Lung (tissue), 17 donors: ENCODE measurements at places on chromosomes 1 and 21.

DNA sequence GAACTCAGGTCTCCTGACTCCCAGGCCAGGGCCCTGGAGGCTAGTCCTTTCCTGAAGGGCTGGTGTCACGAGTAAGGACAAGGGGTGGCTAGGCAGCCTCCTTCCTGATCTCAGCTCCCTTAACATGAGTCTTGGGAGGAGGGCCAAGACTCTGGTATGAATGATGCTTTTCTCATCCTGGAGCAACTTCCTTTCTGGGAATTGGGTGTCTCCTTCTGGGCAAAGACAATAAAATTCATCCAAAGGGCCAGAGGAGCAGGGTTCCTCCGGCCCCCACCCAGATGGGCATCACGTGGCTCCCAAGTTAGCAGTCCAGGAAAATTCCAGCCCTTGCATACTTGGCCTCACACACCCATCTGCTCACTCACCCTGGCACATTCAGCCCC, at the start of gene FAM167B:
TSS of gene FAM167B (plus strand) at position 335 of the 386 bp plus-strand sequence. CDS start 200 bp downstream, outside the sequence.
- peak; percentile 40 for DNase-seq

DNA sequence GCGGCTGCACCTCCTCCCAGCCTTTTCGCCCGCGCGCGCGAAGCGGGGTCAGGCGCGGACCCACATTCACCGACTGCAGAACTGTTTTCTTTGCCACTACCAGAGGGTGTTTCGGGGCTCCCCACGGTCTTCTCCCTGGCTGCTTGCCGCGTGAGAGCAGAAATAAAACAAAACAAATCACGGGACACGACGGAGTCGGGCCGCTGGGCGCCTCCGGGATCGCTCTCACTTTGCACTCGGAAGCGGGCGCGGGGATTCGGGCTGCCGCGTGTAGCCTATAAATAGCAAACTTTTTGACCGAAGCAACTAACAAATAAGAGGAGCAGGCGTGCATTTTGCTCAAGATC, 412.3 kb upstream of the ESRRG start:
- peak; percentile 48 for DNase-seq

GRCh38 chr1:204925701-204926100, 55.0 kb downstream of the NFASC start:
- DNase-seq: no peak

DNA sequence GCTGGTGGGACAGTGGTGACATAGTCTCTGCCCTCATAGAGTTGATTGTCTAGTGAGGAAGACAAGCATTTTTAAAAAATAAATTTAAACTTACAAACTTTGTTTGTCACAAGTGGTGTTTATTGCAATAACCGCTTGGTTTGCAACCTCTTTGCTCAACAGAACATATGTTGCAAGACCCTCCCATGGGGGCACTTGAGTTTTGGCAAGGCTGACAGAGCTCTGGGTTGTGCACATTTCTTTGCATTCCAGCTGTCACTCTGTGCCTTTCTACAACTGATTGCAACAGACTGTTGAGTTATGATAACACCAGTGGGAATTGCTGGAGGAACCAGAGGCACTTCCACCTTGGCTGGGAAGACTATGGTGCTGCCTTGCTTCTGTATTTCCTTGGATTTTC, 58.4 kb downstream of the LAMC2 start:
- peak; percentile 68 for DNase-seq

DNA sequence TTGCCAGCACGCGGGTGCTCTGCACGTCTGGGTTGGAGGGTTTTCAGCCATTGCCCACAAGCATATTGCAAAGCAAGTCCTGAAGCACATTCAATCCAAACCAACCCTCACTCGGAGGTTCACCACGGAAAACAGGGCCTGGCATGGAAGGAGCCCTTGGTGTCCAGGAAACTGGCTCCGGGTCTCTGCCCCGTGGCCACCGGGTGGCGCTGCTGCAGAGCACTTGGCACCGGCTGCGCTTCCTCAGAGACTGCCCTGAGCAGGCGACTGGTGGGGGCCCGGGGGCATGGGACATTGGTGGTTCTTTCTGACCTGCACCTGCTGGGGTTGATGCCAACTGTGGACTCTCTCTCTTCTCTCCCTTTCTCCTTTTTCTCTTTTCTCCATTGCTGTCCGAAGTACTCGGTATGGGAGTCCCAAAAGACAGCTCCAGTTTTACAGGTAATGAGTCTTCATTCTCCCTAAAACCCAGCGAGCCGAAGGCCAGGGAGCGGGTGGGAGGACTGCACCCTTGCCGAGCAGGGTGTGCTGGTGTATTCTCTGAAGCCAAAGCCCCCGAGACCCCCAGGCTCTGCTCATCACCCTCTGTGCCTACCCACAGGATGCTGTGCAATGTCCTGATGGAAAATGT, 4.1 kb upstream of the KCNAB2 start:
- DNase-seq: no peak

- DNase-seq: no peak
Measured at GRCh38 chr1:6162773-6163172, 17.3 kb downstream of the CHD5 start.

DNA sequence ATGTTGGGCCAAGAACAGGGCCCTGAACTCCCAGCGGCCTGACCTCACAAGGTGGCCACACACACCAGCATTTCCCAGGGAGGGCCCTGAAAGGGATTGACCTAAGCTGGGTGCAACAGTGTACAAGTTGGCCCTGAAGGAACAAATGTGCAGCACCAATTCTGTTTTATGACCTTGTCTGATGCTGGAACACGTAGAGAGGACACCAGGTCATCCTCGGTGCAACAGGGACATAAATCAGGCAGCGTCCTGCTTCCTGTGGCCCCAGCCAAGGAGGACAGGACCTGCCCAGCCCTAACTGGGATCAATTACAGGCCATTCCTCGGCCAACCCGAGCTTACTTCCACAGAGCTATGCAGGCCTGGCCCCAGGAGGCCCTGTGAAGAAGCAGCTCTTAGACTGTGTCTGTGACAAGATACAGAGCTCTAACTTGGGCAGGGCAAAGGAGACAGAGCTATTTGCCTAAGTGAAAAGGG, 12.8 kb upstream of the PHC2 start:
- DNase-seq: peak; percentile 25

DNA sequence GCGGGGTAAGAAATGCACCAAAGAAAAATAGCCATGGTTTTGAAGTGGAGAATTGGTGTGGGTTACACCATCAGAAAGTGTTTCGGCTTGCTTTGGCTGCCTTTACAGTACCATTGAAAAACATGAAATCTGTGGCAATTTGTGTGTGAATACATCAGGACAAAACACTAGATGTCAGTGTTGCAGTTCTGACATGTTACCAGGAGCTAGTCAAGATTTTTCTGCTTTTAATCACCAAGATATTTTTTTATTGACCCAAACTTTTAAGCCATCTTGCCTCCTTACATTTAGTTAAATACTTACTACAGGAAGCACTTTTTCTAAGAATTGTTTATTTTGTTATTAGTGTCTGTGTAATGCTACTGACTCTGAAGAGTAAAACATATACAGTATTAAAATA, 14.3 kb downstream of the RRP15 start:
- DNase-seq: no peak

- no peak for DNase-seq
Measured at GRCh38 chr1:97849345-97850340, 71.2 kb downstream of the DPYD start.

DNA sequence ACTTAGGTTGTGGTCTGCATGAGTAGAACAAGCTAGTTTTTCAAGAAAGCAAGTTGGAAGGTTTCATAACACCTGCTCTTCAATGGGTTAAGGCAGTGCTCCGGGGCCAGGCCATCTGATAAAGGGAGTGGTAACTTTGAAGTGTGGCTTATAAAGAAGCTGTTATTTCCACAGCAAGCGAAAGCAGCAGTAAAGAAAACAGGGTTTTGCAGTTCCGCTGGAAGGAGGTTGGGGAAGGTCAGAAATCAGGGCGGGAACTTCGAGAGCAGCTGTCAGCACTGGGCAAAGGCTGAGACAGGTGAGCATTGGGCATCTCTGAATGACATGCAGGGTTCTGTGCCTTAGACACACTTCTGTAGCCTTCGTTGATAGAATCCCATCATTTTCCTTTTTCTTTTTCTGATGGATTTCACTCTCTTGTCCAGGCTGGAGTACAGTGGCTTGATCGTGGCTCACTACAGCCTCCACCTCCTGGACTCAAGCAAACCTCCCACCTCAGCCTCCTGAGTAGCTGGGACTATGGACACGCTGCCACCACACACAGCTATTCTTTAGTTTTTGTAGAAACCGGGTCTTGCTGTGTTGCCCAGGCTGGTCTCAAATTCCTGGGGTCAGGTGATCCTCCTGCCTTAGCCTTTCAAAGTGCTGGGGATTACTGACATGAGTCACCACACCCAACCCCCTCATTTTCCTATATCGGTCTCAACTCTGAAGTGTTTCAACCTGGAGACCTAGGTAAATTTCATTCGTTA, 20.5 kb downstream of the TMEM51 start:
- DNase-seq: no peak

- peak; percentile 34 for DNase-seq
Measured at GRCh38 chr1:88608139-88608943, 75.7 kb upstream of the PKN2 start.

DNA sequence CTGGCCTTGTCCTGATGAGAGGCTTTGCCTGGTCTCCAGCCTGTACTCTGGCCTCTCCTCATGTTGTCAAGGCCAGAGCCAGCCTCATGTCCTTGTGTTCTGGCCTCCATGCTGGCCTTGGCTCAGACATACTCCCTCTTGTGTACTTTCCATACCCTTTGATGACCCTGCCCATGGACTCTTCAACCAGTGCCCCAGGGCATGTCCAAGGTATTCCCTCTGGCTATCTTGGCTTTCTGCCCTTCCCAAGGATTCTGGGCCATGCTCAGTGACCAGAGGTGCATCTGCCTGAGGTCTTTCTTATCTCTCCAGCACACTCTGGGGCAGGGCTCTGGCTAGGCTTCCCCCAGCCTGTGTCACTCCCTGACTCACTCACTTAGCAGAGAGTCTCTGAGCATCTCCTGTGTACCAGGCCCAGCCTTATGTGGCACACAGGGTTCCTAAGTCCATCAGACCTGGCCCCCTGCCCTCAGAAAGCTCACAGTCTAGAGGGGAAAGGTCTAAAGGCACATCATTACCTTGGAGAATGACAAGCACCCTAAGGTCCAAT, 141.4 kb upstream of the GRIK3 start:
- no peak for DNase-seq

GRCh38 chr1:157856538-157856937, 14.9 kb upstream of the CD5L start:
- DNase-seq: no peak

- peak; percentile 55 for DNase-seq
Measured at GRCh38 chr1:175072099-175072951, 4.7 kb downstream of the TNN start.

DNA sequence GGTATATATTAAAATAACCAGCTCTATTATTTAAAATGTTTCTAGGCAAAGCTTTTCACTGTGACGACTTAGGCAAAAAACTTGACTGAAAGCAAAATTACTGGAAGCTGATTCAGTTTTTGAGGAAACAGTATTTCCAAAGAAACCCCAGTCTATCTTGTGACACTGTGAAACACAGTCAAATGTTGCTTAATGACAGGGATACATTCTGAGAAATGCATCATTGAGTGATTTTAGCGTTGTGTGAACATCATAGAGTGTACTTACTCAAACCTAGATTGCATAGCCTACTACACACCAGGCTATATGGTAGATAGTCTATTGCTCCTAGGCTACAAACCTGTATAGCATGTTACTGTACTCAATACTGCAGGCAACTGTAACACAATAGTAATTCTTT, 116.9 kb upstream of the KCNK1 start:
- no peak for DNase-seq

DNA sequence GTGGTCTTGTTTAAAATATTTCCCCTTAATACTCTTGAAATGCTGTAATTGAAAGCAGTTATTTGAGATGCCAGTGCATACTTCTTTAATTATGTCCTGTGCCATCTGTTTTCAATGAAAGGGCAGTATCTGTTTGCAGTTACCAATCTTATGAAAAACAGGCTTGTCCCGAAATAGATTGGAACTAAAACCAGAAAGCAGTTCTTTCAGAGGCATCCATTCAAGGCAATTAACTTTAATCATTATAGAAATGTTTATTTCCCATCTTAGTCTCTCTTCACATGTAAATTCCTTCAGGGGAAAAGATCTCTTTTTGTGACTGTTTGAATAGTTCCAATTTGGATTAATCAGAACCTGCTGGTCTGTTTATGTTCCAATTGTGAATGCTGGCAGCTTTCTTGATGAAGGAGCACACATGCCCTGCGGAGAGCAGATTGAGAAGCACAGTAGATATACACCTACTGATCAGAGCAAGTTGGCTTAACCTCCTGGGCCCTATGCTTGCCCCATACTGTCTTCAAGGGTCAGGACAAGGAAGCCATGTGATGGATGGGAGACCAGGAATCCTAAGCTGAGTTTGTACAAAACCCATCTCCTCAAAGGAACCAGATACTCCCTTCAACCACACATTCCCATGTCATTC, 41.6 kb upstream of the MROH9 start:
- no peak for DNase-seq

- no peak for DNase-seq
Measured at GRCh38 chr1:2632561-2633361, at the start of gene MMEL1. Gene MMEL1, minus strand, starts transcription at chr1:2633016. Its CDS starts 3,532 bp downstream, at chr1:2629484.

- peak; percentile 65 for DNase-seq
Measured at GRCh38 chr21:31161157-31161556, 122.9 kb upstream of the KRTAP19-8 start.

DNA sequence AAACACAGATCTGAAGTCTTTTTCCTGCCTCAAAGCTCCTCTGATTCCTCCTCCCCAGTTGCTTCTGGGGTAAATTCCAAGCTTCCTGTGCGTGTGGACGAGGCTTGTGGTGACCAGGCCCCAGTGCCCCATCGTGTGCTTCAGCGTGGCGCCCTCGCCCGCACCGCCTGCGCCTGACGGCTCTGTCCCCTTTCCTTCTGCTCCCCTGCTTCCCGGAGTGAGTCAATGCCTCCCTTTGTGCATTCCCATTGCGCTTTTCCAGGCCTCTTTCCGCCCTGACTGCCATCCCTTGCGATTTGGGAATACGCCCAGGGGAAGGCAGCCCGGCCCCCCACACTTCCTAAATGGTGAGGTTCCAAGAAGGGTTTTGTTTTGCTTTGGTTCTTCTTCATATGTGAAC, 36.3 kb downstream of the FAAP20 start:
- no peak for DNase-seq

DNA sequence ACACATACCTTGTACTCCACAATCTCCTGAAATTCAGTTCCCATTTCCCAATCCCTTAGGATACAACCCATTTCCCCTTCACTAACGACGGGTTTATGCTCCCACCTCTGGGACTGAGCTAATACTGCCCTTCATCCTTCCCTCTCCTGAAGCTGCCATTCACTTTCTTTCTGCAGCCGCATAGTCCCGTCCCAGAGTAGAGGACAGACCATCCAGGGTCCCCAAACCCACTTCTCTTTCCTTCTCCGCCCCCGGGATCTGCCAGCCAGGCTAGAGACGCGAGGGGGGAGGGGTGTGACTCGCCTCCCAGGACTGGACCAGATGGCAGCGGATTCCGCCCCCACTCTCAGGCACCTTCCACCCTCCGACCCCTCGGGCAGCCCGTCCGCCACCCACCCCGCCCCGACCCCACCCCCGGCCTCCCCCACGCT, 679 bp downstream of the ABL2 start:
- peak; percentile 54 for DNase-seq

DNA sequence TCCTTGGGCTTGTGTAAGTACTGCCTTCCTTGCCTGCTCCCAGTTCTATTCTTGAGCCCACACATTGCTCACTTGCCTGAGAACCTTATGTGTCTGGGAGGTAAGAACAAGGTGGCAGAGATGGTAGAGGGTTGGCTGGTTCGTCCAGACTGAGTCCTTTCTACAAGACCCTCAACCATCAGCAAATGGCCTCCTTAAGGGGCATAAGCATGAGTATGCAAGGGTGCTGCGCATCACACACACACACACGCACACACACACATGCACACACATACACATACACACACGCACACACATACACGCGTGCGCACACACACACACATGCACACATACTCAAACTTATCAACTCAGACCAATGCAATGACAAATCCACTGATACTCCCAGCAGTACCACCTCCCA, 56.9 kb downstream of the RHBG start:
- no peak for DNase-seq
